ENCODE measurements at places on chromosomes 7 and 10.

- no peak for DNase-seq
Observed at GRCh38 chr10:119725517-119725827, 378 bp upstream of the INPP5F start.

DNA sequence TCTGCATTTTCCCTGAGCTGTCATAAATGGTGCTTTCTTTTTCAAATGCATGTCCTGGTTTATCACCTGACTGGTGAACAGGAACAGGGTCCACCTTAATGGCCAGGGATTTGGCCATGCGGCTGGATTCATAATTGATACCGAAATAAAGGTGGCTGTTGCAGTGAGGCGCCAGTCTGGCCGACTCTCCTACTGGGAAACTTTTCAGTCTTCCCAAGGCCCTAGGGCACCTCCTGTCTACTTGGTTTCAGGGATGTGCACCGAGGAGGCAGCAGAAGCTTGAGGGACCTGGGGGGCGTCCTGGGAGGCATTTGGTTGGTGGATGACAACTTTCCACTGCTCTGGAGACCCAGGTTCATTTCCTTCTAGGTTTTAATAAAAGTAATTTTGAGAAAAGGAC is 46.4 kb upstream of the FIGNL1 start:
- no peak for DNase-seq

DNA sequence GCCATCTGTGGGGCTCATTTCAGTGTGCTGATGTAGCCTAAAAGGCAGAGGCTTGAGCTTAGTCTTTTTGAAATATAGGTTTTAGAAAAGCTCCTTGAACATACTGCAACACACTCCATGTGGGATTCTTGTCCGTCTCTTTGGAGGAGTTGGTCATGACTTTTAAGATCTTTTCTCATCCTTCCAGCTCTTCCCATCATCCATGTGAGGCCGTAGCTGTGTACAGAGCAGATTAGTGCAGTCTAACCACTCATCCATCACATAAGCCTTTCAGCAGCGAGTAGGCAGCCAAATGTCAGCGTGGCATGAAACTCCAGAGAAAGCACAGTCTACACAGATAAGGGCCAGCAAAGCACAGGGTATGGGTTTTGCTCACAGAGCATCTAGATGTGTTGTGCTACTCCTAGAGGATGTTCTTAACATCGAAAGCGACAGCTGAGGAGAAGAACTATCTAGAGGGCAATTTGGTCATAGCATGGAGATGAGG is 28.1 kb upstream of the NPVF start:
- no peak for DNase-seq

- no peak for DNase-seq
Observed at GRCh38 chr7:117034851-117035464, 81.7 kb downstream of the ST7 start.

DNA sequence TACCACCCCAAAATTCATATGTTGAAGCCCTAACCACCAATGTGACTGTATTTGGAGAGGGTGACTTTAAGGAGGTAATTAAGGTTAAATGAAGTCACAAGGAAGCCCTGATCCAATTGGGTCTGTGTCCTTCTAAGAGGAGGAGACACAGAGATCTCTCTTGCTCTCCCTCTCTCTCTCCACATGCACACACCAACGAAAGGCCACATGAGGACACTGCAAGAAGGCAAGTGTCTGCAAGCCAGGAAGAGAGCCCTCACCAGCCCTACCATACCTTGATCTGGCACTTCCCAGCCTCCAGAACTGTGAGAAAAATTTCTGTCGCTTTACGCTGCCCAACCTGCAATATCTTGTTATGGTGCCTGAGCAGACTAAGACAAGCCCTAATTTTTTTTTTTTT is 56.0 kb upstream of the NEBL start:
- no peak for DNase-seq

GRCh38 chr10:49079072-49079471 is 36.2 kb downstream of the VSTM4 start:
- DNase-seq = no peak

- no peak for DNase-seq
Observed at GRCh38 chr7:103687951-103688350, 241.9 kb upstream of the SLC26A5 start.

- no peak for DNase-seq
Observed at GRCh38 chr7:111560773-111561653, 1.3 kb downstream of the IMMP2L start.

- no peak for DNase-seq
Observed at GRCh38 chr7:154212861-154213260, 160.7 kb downstream of the DPP6 start.

- no peak for DNase-seq
Observed at GRCh38 chr10:77176232-77176631, 461.4 kb downstream of the KCNMA1 start.

DNA sequence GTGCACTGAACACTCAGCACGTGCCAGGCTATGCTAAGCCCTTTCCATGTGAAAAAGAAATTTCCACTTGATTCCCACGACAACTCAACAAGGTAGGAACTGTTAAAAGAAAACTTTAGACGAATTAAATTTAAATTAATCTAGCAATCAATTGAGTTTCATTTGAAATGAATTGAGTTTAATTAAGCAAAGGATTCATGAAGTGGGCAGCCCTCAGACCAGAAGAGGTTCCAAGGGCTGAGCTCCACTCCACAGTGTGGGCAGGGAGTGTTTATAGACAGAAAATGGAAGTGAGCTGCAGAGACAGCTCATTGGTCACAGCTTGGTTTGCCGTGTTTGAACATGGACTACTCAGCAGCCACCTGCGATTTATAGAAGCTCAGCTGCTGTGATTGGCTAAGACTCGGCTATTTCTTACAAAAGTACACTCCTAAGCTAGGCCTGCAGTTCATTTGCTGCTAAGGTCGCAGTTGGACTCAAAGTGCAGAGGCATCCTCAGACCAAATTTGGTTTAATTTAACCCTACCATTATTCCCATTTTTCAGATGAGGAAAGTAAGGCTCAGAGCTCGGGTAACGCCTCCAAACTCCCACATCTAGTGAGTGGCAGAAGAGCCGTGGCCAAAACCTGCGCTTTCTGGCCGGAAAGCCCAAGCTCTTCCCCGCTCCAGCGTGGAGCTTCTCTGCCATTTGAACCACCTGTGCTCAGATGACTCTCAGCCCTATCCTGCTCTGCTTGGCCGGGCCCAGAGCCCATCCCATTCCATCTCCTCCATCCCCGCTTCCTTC is 24.9 kb downstream of the CALML3 start:
- DNase-seq = no peak

GRCh38 chr7:19705663-19706062 is 3.2 kb downstream of the POLR1F start:
- DNase-seq = no peak

DNA sequence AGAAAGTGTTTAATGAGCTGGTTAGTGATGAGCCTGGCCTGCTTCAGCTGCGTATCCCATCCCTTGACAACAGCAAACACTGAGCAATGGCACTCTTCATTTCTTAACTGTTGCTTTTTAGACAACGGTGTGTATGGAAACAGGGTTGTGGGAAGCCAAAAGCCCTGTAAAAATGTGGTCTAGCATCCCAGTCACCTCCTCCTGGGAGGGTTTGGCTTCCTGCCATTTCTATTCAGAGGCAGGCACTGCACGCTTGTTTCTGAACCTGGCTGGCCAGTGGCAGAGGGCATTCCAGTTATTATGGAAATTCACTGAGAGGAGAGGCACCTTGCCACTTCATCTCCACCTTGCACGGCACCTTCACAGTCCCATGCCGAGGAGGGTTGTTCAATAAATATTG is 123.0 kb upstream of the ADARB2 start:
- DNase-seq = peak; percentile 62

- DNase-seq = peak; percentile 31
Observed at GRCh38 chr7:141231018-141231792, 157.3 kb downstream of the TMEM178B start.

- DNase-seq = no peak
Observed at GRCh38 chr10:412109-412508, 276.9 kb downstream of the ZMYND11 start.

- DNase-seq = no peak
Observed at GRCh38 chr10:63214571-63214970, 81.4 kb downstream of the NRBF2 start.

Data from NCI-H748 treated with DMSO at 0.1 percent for 48 hours (cell line).